ENCODE measurements at places on chromosomes 11 and 22.

DNA sequence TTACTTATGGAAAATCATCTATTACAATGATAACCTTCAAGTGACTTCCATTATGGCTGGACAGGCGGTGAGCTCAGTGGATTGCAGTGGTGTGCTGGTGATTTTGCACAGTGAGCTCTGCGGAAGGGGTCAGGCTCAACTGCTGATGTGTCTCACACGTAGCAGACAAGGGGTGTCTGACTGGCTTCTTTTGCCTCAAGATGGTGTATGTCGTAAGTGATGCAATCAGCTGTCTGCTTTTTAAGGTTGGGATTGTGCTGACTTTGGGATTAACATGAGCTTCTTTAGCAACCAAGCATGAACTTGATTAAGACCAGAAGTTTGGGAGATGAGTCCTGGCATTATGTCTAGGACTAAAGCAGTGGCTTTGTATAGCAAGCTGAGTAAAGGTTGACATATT is 49.5 kb downstream of the POLD3 start:
- DNase-seq, result no peak

DNA sequence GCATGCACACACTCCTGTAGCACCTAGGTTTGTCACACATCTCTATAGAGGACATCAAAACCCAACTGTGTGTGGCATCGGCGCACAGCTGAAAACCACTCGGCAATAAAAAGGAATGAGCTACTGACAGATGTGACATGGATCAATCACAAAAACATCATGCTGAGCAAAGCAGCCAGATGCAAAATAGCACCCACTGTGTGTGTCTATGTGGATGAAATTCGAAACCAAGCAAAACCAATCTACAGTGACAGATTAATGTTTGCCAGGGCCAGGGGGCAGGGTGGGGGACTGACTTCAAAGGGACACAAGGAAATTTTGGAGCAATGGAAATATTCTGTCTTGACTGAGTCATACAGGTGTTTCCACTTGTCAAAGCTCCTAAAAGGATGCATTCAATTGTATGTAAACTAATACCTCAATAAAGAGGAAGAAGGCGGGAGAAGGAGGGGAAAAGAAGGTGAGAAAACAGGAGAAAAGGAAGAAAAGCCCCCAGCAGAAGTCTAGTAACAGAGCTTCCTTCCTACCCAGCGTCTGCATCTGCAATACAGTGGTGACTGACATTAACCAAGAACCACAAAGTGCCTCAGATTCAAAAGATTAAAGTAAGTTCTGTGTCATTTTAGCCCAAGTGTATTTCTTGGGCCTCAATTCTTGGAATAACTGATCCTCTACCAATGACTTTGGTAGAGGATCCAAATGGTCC is 49.8 kb downstream of the PACSIN2 start:
- no peak for DNase-seq

- DNase-seq, result no peak
Measured at GRCh38 chr22:33022231-33022630, 36.0 kb downstream of the SYN3 start.

- no peak for DNase-seq
Measured at GRCh38 chr22:42509548-42509947, 10.0 kb downstream of the RRP7A start.

GRCh38 chr11:70633610-70634009 is 235.3 kb downstream of the CTTN start:
- no peak for DNase-seq

DNA sequence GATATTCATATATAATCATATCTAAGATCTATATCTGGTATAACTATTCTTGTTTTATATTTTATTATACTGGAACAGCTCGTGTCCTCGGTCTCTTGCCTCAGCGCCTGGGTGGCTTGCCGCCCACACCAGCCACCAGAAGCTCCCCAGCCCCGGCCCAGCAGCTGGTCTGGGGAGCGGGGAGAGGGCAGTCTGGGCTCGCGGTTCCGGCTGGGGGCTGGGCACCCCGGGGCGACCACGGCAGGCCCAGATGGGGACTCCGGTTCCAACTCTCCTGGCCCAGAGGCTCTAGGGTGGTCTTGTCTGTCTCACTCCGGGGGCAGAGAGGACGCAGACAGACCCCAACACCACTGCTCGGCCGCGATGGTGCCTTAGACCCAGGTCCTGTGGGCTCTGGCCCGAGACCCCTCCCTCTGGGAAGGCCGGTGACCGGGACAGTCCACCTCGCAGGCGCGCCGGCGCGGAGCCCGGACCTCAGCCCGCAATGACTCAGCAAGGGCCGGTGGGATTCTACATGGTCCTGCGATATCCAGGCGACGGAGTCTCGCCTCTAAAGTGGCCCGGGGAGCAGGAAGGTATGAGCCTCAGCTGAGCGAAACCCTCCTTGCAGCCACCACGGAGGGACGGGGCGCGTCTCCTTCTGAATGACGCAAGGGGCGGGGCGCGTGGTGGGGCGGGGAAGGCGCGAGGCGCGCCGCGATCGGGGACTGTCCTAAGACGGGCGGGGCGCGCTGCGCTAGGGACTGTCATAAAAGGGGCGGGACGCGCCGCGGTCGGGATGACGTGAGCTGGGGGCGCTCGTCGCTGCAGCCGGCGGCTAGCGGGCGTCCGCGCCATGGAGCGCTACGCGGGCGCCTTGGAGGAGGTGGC is at the start of gene DGCR6:
DGCR6 (plus strand) TSS at position 781 of the 870 bp plus-strand sequence; CDS start at position 836, 55 bp downstream.
- no peak for DNase-seq

DNA sequence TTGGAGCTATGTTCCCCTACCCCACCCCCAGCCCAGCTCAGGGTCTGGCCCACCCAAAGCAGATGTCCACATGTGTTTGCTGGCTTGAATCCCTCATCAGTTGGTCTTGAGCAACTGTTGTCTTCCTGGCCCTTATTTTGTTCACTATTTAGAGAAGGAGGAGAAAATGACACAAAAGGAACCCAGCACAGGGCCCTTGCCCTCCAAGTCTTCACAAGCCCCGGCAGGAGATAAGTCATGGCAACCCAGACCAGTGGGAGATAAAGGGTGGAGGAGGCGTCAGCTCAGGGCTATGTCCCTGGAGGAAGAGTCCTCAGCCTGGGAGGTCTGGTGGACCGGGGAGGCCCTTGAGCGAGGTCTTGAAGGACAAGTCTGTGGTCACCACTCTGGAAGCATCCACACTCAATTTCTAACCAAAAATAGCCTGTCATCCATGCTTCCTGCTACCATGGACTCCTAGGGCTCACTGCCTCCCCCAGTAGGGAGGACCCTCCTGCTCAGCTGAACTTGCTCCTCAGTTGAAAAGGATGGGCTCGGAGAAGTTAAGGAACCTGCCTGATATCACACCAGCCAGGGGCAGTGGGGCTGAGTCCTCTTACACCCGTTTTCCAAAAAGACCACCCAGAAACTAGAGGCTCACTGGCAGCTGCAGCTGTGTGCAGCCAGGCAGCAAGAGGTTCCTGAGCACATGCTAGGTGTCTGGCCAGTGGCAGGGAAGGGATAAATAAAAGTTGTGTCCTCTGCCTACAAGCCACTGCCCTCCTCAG is 1.8 kb upstream of the RAB3IL1 start:
- no peak for DNase-seq

DNA sequence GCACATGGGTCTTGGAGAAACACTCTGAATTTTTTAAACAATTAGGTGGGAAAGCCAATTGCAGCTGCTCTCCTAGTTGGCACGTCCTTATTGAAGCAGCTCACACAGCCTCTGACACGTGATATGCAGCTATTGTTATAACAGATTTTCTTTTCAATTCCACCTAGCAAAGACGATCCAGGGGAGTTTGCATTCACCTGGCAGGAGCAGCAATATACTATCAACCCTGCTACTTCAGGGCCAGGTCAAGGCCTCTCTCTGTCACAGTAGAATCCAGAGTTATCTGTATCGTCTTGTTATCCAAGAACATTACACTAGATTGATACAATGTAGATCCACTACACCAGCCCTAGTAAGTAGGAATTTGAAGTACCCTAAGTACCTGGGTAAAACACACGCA is 8.3 kb downstream of the KRTAP5-11 start:
- DNase-seq, result no peak

- DNase-seq, result no peak
Measured at GRCh38 chr22:30249049-30250038, 2.8 kb upstream of the LIF start.

DNA sequence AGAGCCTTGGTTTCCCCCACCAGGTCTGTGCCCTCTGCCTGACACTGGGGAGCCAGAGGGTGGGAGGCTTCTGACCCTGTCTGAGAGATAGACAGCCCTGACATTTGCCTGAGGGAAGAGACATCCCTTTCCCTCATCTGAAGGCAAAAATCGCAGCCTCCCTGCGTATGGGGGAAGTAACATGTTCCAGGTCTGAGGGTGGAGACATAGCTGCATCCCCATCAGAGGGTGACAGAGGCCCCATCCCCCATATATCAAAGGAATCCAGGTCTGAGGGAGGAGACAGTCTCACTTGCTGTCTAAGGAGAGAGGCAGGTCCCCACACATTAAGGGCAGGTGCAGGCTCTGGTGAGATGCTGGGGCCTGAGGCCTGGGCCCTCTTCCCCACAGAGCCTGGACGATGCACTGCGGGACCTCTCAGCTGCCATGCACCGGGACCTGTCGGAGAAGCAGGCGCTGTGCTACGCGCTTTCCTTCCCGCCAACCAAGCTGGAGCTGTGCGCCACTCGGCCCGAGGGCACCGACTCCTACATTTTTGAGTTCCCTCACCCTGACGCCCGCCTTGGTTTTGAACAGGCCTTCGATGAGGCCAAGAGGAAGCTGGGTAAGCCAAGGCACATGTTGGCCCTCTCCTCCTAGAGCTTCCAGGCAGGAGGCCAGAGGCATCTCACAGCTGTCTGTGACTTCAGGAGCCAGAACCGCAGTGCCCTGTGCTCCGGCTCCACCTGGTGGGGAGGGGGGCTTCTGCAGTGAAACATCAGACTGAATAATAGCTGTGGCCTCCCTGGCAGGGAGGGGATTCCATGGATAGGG is 16.1 kb upstream of the RELT start:
- DNase-seq, result no peak

DNA sequence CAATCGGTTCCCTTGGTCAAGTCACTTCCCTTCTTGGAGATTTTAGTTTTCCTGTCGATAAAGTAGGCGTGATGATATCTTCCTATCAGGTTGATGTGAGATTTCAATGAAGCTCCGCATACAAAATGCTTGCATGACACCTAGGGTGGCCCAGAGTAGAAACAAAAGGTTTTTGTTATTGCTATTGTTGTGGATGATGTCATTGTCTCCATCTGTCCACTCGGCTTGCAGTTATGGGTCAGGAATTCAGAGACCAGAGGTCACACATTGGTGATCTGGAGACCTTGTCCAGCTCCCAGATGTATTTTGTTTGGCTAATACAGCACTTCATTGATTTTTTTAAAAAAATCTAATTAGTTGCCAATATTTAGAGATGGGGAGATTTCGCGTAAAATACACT is 382.1 kb downstream of the MN1 start:
- no peak for DNase-seq

DNA sequence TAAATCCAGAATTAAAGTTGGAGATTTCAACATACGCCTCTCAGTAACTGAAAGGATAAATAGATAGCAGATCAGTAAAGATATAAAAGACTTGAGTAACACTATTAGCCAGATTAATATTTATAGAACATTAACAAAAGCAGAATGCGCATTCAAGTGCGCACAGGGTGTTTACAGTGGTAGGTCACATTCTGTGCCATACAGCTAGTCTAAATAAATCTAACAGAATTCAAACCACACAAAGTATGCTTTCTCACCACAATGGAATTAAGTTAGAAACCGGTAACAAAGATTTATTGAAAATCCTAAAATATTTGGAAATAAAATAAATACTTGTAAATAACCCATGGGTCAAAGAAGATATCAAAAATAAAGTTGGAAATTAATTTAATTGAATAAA is 341.0 kb downstream of the DYNC2H1 start:
- DNase-seq, result no peak

- DNase-seq, result no peak
Measured at GRCh38 chr11:119671561-119672015, 57.4 kb downstream of the NECTIN1 start.

GRCh38 chr11:27991736-27992135 is 116.2 kb downstream of the KIF18A start:
- no peak for DNase-seq

DNA sequence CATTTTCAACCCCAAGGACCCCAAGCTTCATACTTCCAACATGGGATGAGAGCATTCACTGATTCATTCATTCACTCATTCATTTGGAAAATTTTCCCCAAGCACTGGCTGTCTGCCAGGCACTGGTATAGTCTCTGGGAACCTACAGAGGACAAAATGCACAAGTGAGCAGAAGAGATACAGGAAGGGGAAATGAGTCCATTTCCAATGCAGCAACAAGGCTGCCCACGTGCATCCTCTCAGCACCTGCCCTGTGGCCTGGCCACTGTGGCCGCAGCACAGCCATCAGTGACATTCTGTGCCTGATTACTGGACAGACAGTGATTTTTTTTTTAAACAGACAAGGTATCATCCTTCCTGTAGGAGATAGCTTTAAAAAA is 96.0 kb upstream of the PITPNB start:
- DNase-seq, result no peak

DNA sequence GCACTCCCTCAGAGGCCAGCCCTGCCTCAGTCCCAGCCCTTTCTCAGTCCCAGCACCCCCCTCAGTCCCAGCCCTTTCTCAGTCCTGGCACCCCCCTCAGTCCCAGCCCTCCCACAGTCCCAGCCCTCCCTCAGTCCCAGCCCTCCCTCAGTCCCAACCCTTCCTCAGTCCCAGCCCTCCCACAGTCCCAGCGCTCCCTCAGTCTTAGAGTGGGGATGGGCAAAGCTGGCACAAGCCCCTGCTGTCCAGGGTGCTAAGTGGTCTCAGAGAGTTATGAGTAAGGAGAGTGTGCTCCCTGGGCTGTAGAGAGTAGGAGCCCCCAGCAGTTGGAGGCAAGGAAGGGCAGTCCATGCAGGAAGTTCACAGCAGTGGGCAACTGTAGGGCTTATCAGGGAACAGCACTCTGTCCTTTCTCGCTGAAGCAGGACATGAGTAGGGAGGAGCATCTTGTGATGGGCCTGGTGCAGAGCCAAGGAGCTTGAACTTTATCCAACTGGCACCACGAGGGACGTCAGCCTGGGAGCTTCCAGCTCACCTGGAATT is 51.4 kb upstream of the CRYBB3 start:
- DNase-seq, result no peak

- DNase-seq, result no peak
Measured at GRCh38 chr11:88246696-88247095, 71.5 kb upstream of the RAB38 start.

- DNase-seq, result peak; percentile 5
Measured at GRCh38 chr22:38572065-38572464, 2.1 kb upstream of the DMC1 start.

DNA sequence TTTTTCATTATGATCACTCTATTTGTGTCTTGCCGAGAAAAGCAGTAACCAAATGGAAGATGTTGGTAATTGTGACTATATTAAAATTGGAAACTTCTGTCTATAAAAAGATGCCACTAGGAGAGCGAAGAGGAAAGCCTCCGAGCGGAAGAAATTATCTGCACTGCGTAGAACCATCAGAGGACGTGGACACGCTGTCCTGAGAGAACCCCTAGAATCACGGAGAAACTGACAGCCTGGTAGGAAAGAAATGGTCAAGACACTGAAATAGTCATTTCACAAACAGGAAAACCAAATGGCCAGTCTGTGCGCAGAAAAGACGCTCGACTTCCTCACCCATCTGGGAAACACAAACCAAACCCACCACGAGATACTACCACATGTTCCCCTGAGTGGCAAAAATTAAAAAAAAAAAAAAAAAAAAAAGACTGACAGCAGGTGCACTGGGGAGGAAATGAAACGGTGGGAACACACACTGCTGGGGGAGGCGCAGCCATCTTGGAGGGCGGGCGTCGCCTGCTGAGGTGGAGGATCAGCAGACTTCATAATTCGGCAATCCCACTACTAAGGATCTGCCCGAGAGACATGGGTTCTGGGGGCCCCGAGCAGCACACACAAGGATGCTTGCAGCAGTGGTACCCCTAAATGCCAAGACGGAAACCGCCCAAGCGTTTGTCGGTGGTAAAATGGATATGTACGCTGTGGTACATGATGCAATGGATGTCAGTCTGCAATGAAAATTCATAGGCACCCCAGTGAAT is 21.3 kb downstream of the IFITM10 start:
- DNase-seq, result no peak
